ENCODE measurements at places on chromosomes 7 and 10.

DNA sequence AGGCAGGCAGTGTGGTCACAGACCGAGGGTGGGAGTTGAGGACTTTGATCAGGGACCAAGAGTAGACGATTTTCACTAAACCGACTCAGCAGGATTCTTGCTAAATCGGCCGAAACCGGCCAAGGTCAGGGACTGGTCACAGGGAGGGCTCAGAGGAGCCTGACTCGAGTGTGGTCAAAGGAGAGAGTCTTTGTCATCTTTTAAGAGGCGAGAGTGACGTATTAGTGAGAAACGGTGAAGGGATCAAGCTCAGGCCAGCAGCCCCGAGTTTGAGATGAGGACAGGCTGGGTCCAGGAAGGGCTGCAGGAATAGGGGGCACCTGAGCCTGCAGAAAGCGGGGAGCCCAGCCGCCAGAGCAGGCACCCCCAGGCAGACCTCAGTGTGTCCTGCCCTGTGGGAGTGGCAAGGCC, 41.6 kb upstream of the FAM20C start:
- no peak for DNase-seq

GRCh38 chr10:95308389-95309302, 17.8 kb upstream of the PDLIM1 start:
- DNase-seq, result peak; percentile 98

DNA sequence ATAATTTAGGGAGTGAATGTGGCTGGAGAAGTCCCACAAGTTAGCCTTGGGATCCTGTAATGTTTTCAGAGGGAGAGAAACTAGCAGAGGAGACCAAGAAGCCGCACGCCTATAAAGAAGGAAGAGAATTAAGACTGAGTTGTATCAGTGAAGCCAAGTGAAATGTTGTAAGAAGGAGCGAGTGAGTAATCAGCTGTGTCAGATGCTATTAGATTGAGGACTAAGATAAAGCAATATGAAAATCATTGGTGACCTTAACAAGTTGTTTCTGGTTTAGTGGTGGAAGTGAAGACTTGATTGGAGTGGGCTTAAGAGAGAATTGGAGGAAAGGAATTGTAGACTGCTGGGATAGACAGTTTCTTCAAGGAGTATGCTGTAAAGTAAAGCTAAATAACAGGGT, 8.8 kb downstream of the CCSER2 start:
- peak; percentile 32 for DNase-seq

GRCh38 chr7:105766421-105767073, 109.9 kb downstream of the ATXN7L1 start:
- no peak for DNase-seq

DNA sequence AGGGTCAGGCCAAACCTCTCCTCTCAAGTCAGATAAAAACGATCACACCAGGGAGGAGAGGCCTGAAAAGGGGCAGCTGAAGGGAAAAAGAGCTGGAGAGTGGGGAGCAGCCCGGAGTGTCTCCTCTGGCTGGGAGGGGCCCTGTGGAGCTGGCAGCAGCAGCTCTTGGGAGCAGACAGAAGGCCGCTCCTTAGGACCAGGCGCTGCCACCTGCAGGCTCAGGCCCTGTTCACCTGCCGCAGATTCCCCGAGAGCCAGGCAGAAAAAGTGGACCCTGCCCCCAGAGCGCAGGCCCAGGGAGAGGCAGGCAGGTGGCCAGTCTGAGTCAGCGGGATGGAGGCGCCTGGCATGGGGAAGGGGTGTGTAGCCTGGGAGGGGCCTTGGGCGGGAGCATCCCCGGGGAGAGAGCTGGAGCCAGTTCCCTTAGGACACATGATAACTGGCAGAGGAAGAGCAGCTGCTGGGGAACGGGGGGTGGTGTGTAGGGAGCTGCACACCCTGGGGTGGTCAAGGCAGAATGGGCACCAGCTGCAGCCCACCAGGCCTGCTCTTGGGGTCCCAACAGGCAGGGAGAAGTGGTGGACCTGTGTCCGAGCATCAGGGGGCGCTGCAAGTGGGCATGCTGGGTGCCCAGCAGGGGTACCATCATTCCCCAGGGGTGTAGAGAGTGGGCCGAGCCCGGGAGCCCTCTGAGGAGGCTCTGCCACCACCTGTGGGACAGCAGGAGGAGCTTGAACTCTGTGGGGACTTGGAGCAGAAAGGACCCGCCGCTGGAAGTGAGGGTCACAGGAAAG, 177.2 kb upstream of the RHEB start:
- DNase-seq, result no peak

DNA sequence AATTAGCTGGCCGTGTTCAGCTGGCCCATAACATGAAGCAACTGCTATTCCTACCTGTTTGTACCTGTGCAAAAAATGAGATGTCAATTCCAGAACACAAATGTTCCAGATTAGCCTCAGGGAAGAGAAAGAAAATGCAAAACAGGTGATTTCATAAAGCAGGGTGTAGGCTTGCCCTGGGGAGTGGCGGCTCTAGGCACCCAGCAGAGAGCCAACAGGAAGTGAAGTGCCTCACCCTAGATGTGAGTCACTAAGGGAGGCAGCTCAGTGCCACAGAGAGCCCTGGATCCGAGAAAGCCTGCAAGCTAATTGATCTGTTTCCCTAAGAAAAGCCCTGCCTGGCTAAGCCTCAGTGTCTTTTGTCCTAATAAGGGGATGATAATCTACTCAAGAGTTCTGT, 240.0 kb downstream of the ARHGAP21 start:
- peak; percentile 35 for DNase-seq

- peak; percentile 52 for DNase-seq
These were observed 367.7 kb downstream of the PHF14 start for GRCh38 chr7:11341285-11341944.

GRCh38 chr7:1555813-1556543, at the start of gene TMEM184A:
Gene TMEM184A (minus strand): TSS chr7:1556205. CDS start chr7:1555484, 721 bp downstream.
- no peak for DNase-seq

GRCh38 chr10:32376097-32376496, 29.1 kb upstream of the EPC1 start:
- DNase-seq, result no peak

- DNase-seq, result peak; percentile 74
These were observed 273.1 kb downstream of the AGMO start for GRCh38 chr7:15288741-15289140.

DNA sequence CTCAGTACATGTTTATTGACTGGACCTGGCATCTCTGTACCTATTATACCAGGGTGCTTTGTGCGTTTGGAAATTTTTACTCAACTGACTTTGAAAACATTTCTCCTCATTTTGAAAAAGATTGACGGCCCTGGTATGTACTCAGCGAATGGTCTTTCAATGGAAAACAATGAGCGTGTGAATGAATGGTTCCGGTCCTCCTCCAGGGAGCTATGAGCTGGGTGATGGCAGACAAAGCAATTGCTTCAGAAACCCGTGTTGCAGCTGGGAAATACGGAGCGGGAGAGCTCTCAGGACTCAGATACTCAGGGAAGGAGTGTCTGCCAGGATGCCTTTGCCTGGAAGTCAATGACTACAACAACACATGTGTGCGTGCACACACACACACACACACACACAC, 125.9 kb downstream of the PAXIP1 start:
- DNase-seq, result no peak

- no peak for DNase-seq
These were observed 91.3 kb upstream of the STEAP1B start for GRCh38 chr7:22591271-22591670.

- DNase-seq, result no peak
These were observed 254.6 kb downstream of the CAMK1D start for GRCh38 chr10:12603766-12604470.

GRCh38 chr10:21369697-21370096, 155.8 kb downstream of the SKIDA1 start:
- DNase-seq, result peak; percentile 77

- DNase-seq, result no peak
These were observed 671.0 kb upstream of the FZD8 start for GRCh38 chr10:36313142-36313541.

GRCh38 chr7:55962014-55962413, 2.4 kb upstream of the NIPSNAP2 start:
- no peak for DNase-seq

DNA sequence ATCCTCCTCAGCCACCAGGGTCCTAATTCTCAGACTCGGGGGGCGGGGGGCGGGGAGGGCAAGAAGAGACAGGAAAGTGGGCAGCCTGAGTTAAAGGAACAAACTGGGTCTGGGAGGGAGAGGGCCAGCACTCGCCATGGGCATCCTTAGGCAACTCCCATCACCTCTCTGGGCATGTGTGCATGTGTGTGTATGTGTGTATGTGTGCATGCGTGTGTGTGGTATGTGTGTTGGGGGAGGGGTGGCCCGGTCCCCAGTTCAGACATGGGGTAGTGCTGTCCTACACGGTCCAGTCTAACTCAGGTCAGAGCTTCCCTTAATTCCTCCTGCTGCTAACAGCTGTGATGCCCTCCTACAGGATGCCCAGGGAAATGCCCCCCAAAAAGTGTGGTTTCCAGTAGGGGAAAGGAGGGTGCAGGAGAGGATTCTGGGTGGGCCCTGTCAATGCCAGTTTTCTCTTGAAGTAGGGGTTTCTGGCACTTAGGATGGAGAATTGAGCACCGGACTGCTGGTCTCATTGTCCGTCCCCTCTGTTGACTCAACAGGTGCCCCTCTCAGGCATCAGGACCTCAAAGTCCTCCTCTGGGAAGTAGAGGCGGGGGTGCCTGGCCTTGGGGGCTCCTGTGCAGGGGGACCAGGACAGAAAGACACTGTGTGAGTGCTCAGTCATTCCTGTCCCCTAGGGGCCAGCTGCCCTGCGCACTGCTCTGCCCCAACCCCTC, 15.1 kb upstream of the ZMIZ1 start:
- no peak for DNase-seq

GRCh38 chr10:6187278-6187677, 15.5 kb upstream of the PFKFB3 start:
- DNase-seq, result no peak

DNA sequence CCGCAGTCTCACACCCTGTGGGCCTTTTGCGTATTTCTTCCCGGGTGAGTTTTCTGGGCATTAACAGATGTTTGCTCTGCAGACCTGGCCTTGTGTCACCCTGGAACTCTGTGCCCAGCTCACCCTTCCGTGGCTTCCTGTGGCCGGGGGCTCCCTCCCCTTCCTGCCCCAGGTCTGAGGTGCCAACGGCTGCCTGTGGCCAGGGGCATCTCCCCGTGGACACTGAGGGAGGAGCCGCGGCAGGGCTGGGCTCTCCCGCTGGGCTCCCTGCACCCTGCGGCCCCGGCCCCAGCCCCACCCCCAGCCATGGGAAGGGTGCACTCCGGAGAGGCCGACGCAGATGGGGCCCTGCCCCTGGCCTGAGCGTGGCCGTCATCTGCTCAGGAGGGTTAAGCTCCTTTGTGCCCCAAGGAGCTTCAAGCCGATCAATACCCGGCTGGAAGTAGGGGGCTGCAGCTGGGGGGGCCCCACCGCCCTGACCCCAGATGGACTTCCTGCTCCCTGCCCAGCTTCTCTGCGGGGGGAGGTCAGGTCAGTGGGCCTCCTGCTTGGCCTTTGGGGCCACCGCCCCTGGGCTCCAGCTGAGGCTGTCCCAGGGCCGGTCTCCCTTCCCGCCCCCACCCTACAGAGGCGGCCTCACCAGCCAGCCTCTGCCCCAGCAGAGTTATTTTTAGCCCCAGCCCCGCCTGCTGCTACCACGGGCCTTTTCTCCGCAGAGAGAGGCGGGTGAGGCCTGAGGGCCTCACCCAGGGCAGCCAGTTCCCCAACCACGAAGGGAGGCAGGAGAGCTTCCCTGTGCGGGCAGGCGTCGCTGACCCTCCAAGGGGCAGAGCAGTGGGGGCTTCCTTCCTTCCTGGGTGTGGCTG, 24.2 kb downstream of the PWWP2B start:
- DNase-seq, result peak; percentile 20

- DNase-seq, result peak; percentile 10
These were observed 256.9 kb upstream of the NFE2L3 start for GRCh38 chr7:25894902-25895791.

GRCh38 chr10:110420401-110421193, 77.1 kb upstream of the DUSP5 start:
- DNase-seq, result peak; percentile 89

GRCh38 chr10:44881649-44882048, 29.5 kb upstream of the TMEM72 start:
- no peak for DNase-seq

GRCh38 chr10:69716711-69717560, 84.8 kb upstream of the COL13A1 start:
- DNase-seq, result peak; percentile 46

DNA sequence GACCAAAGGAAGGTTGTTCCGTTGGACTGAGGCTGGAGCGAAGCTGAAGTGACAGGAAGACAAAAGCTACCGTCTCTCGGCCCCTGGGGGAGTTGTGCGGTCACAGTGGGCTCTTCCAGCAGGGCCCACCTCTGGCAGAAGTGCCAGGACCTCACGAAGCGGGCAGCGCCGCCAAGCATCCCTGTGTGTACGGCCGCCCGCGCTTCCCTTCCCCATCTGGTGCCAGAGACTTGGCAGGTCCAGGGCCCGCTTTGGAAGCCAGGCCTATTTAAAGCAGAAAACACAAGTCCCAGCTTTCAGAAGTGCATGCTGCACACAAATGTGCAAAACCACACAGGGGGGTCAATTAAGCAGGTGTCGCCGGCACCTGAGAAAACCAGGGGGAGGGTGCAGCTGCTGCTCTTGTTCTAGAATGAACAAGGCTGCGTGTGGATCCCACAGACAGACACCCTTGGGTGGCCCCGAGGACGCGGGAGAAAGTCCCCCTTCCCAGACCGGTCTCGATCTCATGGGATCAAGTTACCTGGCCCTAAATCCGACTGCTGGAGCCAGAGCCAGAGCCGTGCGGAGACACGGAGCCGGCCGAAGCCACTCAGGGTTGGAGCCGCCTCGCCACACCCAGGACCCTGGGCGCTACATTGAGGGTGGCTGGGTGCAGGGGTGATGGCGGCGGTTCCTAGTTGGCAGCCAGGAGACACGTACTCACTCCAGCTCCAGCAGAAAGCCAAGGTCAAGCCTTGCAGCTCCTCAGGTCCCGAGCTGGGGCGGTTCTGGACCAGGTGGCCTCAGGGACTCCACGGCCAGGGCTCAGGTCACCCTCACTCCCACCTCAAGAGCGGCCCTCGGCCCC, 51.8 kb upstream of the PPP2R2D start:
- DNase-seq, result no peak

GRCh38 chr10:6986927-6987326, 406.9 kb upstream of the PRKCQ start:
- DNase-seq, result no peak

GRCh38 chr7:12162415-12163113, 48.5 kb upstream of the TMEM106B start:
- DNase-seq, result peak; percentile 66

DNA sequence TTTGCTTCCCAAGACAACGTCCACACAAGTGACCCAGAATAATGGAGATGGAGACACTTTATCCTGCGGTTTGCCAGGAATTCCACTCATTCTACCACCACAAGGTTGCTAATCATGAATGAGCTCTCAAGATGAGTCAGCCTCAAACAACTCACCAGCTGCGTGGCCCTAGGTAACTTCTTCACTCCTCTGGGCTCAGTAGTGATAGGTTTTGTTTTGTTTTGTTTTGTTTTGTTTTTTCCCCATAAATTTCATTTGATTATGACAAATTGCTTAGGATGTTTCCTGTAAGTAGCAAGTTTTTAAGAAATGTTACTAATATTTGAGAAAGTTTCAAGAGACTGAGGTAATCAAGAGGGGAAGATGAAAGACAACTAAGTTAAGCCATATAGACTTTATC, 286.8 kb downstream of the PARD3 start:
- DNase-seq, result peak; percentile 95

GRCh38 chr7:151125846-151126481, 39.7 kb downstream of the AGAP3 start:
- no peak for DNase-seq

Data from fibroblast of pulmonary artery (primary cell).